ENCODE measurements at places on chromosomes 7 and 10. TPM values are rescaled to one million over a fixed set of nuclear protein-coding genes. Genes with fewer than 3 reads are reported as not detected.
A peak's percentile ranks its signal among the peaks of the same experiment; 100 is the strongest.

- DNase-seq = no peak
These were observed 401.6 kb downstream of the SUGCT start for GRCh38 chr7:40536421-40536820.

GRCh38 chr7:80635533-80635932, 2.9 kb upstream of the CD36 start:
- peak; percentile 48 for DNase-seq

- no peak for DNase-seq
These were observed 250.5 kb upstream of the KAT6B start for GRCh38 chr10:74575912-74576311.

DNA sequence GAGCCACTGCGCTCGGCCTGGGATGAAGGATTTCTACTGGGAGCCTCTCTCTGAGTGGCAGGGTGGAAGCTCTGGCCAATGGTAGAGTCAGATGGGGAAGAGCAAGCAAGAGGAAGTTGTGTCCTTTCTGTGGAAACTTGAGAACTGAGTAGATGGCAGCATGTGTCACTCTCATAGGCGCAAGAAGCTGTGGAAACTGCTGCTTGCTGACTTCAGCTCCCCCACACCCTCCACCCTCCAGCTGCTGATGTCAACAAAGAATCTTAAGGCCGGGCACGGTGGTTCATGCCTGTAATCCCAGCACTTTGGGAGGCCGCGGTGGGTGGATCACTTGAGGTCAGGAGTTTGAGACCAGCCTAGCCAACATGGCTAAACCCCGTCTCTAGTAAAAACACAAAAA, 39.8 kb upstream of the SRGN start:
- DNase-seq = no peak

DNA sequence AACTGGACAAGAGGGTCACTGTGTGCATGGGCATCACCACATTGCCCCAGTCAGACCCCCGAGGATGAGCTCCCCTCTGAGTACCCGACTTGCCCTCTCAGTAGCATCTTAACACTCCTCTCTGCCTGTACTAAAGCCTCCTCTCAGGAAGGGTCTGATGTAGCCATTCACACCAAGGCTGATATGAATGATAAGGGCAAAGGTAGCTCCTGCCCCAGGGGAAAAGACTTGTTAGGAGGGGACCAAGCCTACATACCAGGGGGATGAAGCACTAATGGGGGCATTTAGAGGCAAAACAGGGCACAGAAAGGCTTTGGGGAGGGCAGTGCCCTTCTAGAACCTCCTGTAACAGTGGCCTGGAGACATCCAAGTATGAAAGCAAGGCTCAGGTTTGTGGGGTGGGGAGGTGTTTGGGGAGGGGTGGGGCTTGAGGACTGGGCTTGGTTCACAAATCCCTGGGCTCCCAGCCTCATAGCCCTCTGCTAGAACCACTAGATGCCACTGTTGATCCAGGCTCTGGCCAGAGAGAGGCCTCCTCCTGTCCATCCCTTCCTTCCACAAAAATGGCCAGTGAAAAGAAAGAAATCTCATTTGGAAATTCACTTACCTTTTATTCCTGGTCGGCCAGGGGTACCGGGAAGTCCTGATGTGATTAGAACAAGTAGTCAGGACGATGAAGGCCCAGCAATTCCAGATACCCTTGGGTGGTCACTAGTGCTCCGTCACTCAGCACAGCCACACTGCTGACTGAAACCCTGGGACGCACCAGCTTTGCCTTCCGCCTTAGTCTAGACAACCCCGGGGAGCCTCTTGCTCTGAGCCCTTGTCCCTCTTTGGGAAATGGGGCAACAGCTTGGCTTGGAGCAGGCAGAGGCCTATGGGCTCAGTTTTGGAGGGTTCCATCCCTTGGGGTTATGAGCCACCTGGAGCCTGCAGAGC, 40.3 kb downstream of the COL17A1 start:
- DNase-seq = peak; percentile 44

- no peak for DNase-seq
These were observed 36.9 kb downstream of the WASL start for GRCh38 chr7:123711832-123712293.

- DNase-seq = peak; percentile 90
These were observed 14.4 kb upstream of the RBM20 start for GRCh38 chr10:110629680-110630191.

Gene ABCB4
- 0.36 TPM for total RNA-seq

Gene PRKAR2B
- total RNA-seq = 7.6 TPM
